ENCODE measurements at places on chromosomes 11 and 22.

DNA sequence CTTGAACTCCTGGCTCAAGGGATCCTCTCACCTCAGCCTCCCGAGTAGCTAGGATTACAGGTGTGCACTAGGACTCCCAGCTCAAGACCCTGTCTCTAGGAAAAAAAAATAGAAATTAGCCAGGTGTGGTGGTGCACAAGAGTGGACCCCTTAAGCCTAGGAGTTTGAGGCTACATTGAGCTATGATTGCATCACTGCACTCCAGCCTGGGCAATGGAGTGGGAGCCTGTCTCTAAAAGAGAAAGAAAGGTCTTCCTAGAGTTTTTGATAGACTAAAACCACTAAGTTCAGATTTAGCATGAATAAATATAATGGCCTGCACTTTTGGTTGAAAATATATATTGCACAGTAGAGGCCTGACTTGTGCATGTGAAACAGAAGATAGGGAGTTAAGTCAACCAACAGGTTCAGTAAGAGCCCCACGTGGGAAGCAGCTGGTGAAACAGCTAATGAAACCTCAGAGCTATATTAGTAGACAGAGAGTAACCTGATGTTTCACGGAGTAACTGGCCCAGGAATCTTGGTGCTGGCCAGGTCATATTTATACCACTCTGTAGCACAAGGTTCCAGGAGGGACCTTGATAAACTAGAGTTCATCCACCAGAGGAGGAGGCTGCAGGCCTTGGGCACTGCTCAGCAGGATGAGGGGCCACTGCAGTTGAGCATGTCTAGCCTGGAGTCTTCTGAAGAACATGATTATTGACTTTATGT, 4.6 kb upstream of the MICAL3 start:
- DNase-seq = no peak

GRCh38 chr22:50730013-50730891, 7.8 kb upstream of the ACR start:
- DNase-seq = no peak

DNA sequence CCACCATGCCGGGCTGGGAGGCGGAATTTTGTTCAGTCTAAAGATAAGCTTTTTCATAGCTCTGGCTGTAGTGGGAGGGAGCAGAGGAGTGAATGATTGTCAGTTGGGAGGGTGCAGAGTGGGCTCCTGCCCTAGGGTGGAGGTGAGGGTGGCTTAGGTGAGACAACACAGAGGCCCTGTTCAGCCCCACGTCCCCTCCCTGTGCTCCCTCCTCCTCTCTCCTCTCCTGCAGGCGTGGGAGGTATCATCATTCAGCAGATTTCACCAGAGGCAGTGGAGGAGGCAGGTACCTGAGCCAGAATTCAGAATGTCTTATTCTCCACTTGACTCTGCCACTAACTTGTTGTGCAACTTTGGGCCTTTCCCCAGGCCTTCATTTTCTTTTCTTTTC, 1.7 kb upstream of the THRSP start:
- DNase-seq = no peak

- DNase-seq = no peak
Measured at GRCh38 chr11:65794570-65795510, 8.0 kb downstream of the OVOL1 start.

GRCh38 chr22:20571078-20571503, 63.7 kb downstream of the MED15 start:
- no peak for DNase-seq

- DNase-seq = no peak
Measured at GRCh38 chr22:29269230-29269604, 1.1 kb downstream of the EWSR1 start.

DNA sequence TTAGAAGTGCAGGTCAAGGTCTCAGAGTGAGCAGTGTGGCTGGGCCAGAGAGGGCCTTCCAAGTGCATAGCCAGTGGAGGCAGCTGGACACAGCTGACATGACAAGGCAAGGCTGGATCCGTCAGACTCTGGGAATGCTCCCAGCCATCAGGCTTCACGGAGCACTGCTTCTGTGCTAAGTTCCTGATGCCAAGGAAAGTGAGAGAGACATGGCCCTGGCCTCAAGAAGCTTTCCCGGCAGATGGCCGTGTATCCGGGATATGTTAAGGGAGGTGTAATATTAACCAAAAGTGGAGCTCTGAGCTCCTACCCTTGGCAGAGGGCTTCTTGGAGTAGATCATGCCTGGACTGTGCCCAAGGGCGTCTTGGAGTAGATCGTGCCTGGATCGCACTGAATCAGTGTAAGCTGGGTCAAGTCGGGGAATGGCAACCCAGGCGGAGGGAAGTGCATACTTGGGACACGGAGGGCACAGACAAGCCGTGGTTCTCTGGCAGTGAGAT, 7.4 kb upstream of the EFCAB6 start:
- DNase-seq = no peak

DNA sequence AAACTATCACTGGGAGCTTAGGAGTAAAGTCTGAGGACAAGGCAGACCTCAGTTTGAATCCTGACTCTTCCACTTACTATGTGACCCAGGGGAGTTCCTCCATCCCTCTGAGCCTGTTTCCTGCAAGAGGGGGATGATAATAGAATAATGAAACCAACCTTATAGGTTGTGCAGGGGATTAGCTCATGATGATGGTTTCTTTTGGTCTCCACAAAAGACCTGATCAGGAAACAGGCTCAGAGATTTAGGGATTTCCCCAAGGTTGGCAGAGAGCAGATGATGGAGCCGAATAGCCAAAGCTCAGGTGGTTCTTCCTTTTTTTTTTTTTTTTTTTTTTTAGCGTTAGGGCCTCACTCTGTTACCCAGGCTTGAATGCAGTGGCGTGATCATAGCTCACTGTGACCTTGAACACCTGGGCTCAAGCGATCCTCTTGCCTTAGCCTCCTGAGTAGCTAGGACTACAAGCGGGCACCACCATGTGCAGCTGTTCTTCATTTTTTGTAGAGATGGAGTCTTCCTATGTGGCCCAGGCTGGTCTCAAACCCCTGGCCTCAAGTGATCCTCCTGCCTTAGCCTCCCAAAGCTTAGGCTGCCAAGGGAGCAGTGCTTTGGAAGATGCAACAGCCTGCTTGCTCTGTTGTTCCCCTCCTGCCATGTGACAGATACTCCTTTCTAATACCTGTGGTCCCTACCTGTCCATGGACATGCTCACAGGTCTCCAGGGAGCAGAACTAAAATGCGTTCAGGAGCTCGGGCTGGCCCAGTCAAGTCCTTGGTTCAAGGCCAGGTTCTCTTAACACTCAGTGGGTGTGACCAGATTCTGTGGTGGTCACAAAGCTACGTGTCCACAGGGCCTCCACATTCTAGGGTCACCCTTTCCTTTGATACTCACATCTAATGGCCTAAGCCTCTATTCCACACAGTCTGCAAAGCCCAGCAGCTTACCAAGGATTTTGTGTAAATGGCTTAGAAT, 22.3 kb downstream of the PATZ1 start:
- DNase-seq = no peak

DNA sequence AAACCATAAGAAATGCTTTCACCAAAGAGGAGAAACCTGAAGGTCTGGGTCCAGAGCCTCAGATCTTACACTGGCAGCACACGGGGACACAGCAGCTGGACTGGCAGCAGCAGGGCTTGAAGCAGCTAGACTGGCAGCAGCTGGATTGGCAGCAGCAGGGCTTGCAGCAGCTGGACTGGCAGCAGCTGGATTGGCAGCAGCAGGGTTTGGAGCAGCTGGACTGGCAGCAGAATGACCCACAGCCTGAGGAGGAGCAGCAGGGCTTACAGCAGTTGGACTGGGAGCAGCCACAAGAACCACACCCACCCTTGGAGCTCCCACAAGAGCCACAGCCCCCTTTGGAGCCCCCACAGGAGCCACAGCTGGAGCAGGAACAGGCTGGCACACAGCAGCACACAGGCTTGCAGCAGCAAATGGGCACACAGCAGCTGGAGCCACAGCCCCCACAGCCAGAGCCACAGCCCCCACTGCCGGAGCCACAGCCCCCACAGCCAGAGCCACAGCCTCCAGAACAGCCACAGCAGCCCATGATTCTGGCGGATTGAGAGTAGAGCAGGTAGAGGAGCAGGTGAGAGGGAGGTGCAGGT, at the start of gene KRTAP5-11:
Gene KRTAP5-11, minus strand, starts transcription at position 567 of the 587 bp plus-strand sequence. Its CDS starts 38 bp downstream, at position 529.
- no peak for DNase-seq

DNA sequence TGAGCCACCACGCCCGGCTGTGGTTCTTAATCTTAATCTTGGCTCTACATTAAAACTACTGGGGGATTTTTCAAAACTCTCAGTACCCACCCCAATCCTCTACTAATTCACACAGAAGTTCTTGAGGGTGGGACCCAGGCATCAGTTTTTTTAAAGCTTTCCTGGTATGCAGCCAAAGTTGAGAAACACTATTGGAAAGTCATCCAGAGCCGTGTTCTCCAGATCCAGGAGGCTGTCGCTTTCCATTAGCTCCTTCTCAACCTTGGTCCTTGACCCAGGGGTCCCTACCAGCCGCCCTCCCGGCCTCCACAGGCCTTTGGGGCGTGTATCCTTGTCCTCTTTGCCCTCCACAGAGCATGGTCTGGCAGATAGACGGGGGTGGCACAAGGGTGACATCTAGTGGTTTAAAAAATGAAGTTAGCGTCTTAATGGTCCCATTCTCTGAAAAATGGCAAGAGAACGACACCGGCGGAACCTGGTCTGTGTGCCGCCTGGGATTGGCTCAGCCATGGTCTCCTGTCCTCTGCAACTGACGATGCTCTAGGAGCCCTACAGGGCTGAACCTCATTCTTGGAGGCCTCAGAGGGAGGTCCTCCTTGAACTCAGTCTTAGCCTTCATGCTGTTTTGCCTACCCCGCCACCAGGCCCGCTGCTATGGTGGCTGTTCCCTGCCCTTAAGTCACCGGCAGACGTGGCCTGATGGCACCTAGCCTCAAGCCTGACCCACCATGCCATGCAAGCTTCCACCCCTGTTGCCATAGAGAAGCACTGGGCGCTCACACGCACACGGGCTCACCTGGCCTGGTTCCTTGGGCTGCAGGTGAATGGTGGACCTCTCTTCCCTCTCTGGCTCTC, 152.0 kb upstream of the SYN3 start:
- no peak for DNase-seq
